ENCODE measurements at places on chromosomes 13 and 19.

GRCh38 chr13:111661776-111662175 is 341.3 kb downstream of the TEX29 start:
- DNase-seq, result no peak

GRCh38 chr13:40026741-40027140 is 371.3 kb downstream of the COG6 start:
- no peak for DNase-seq

DNA sequence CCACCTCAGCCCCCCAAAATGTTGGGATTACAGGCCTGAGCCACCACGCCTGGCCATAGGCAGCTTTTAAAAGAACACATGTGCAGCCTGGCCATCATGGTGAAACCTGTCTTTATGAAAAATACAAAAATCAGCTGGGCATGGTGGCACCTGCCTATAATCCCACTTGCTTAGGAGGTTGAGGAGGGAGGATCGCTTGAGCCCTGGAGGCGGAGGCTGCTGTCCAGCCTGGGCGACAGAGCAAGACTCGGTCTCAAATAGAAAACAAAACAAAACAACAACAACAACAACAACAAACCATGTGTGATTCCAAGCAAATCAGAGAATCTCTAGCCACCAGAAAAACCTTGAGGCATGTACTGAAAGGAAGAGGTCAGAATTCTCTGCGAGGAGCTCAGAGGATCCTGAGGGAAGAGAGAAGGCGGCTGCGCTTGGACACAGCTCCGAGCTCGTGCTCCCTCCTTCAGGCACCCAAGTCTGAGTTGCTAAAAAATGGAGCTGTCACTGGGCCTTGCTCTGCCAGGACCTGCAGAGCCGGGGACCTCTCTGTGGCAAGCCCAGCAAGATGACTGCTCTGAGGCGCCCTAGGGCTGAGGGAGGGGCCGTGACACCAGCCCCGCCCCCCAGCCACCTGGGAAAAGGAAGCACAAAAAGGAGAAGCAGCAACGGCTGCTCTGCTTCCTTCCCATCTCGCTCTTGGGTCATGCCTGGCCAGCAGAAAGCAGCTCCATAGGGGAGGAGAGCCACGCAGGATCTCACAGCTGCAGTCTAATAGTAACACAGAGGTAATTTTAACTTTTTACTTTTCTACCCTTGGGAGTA is at the start of gene ARL11:
ARL11 (plus strand) TSS at position 677 of the 822 bp plus-strand sequence. CDS start 1,941 bp downstream, outside the sequence.
- DNase-seq, result no peak

- DNase-seq, result no peak
Measured at GRCh38 chr19:23527797-23528196, 132.5 kb upstream of the ZNF91 start.

GRCh38 chr13:105655046-105655445 is 880.4 kb downstream of the EFNB2 start:
- DNase-seq, result no peak

- no peak for DNase-seq
Measured at GRCh38 chr19:10678813-10679212, 22.4 kb upstream of the QTRT1 start.

- no peak for DNase-seq
Measured at GRCh38 chr19:29371251-29372090, 154.3 kb upstream of the VSTM2B start.

- no peak for DNase-seq
Measured at GRCh38 chr13:43569658-43570057, 217.1 kb downstream of the ENOX1 start.

GRCh38 chr19:57382806-57383488 is 6.7 kb upstream of the ZNF548 start:
- no peak for DNase-seq

DNA sequence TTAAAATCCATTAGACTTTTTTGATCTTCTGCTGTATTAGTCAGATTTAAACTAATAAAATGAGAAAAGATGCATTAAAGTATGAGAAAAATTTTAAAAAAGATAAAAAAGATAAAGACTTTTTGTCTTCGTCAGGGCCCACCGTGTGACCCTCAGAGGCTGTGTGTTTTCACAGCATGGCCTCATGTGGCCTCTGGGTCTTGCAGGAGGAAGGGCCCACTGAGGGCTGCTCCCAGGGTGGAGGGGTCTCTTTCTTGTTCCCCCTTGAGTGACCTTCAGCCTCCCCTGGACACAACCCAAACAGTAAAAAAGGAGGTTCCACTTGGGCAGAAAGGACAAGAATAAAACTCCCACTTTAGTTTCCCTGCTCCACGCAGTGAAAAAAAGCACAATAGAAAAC is 57.1 kb upstream of the RANBP3 start:
- no peak for DNase-seq

GRCh38 chr13:75647126-75647784 is 11.1 kb downstream of the LMO7 start:
- no peak for DNase-seq

- no peak for DNase-seq
Measured at GRCh38 chr13:67204764-67205163, 25.4 kb downstream of the PCDH9 start.

GRCh38 chr13:27168086-27168485 is 3.5 kb downstream of the USP12 start:
- DNase-seq, result no peak

- no peak for DNase-seq
Measured at GRCh38 chr19:51468545-51468920, 9.8 kb upstream of the CEACAM18 start.

DNA sequence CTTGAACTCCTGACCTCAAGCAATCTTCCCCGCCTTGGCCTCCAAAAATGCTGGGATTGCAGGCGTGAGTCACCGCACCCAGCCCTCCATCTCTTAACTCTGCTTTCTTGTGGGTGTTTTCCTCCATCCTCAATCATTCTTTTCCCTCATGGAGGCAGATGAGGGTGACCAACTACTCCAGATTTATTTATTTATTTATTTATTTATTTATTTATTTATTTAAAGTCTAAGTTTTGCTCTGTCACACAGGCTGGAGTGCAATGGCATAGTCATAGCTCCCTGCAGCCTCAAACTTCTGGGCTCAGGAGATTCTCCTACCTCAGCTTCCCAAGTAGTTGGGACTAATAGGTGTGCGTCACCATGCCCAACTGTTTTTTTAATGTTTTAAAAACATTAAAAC is 14.9 kb downstream of the VAV1 start:
- DNase-seq, result no peak

DNA sequence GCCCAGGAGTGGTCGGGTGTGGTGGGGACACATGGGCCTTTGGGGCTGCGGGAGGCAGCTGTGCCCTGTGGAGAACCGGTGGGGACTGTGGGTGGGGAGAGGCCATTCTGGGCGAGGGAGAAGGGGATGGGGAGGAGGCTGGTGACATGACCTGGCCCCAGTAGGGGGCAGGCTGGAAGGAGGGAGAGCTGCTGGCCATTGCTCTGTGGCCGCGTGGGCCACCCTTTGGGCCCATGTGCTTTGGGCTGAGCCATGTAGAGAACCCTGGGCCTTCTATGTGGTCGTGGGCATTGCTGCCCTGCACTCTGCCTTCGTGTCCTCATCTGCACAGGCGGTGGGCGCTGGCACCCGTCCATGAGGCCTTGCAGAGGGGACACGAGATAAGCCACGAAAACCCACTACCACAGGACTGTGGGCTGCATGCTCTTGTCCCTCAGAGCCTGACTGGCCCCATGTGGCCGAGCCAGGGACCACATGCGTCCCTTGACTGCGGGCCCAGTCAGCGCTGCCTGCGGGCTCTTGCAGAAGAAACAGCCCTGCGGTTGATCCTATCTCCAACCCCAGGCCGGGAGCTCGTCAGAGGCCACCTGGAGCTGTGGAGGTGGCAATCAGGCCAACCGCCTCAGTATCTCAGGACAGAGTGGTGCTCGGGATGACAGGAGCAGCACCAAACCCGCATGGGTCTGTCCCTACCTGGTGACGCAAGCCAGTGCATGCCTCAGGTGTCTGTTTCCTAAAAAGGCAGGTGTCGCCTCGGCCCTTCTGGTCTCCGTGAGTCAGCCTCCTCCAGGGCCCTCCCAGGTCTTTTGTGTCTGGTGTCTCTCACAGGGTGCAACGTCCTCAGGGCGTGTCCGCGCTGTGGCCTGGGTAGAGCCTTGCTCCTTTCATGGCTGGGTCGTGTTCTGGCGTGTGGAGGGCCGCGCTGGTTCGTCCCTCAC is 14.3 kb downstream of the FZR1 start:
- no peak for DNase-seq

- DNase-seq, result no peak
Measured at GRCh38 chr19:33613620-33614000, 8.1 kb upstream of the CHST8 start.

GRCh38 chr13:109783447-109783814 is 3.0 kb downstream of the IRS2 start:
- no peak for DNase-seq

- no peak for DNase-seq
Measured at GRCh38 chr19:41700381-41701195, 7.8 kb upstream of the CEACAM5 start.

DNA sequence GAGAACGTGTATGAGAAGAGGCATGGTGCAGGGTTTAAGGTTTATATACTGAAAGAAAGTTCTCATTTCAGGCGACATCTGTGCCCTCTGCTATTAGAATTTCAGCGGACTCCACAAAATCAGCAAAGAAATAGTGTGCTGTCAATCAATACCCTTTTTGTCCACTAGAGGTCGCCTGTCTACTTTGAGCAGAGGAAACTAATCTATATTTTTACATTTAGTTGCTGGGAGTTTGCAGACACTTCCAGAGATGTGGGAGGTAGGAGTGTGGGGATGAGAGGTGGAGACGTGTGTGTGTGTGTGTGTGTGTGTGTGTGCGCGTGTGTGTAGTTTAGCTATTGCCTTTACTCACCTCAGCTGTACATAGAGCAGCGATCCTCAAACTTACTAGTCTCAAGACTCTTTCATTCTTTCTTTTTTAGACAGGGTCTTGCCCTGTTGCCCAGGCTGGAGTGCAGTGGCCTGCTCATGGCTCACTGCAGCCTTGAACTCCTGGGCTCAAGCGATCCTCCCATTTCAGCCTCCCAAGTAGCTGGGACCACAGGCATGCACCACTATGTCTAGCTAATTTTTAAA is 9.7 kb downstream of the INAFM1 start:
- peak; percentile 45 for DNase-seq

DNA sequence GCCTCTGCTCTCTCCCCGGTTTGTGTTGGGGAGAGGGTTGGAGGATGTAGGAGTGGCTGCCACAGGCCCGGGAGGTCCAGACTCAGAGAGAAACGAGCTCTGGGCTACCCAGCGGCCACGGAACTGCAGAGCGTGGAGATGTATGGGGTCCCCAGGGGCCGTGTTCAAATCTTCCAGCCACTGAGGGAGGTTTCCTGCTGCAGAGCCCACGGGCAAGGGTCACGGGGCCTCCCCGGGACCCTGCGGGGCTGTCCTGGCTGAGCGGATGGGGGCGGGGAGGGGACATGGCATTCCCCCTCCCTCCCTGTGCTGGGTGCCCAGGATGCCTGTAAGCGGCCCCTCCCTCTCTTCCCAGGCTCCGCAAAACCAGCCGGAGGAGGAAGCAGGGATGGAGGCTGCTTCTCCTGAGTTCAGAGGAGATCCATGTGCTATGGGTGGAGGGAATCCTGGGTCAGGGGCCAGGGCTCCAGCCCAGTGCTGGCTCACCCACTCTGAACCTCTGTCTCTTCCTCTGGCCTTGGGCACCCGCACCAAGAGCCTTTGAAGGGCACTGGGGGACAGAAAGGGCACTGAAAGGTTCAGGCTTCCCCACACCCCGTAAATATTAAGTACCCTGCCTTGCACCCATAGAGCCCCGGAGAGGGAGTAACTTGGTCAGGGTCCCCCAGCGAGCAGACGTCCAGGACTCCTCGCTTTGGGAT is 22.6 kb downstream of the SMIM24 start:
- no peak for DNase-seq

- DNase-seq, result no peak
Measured at GRCh38 chr13:92836171-92836570, 390.4 kb upstream of the GPC6 start.

DNA sequence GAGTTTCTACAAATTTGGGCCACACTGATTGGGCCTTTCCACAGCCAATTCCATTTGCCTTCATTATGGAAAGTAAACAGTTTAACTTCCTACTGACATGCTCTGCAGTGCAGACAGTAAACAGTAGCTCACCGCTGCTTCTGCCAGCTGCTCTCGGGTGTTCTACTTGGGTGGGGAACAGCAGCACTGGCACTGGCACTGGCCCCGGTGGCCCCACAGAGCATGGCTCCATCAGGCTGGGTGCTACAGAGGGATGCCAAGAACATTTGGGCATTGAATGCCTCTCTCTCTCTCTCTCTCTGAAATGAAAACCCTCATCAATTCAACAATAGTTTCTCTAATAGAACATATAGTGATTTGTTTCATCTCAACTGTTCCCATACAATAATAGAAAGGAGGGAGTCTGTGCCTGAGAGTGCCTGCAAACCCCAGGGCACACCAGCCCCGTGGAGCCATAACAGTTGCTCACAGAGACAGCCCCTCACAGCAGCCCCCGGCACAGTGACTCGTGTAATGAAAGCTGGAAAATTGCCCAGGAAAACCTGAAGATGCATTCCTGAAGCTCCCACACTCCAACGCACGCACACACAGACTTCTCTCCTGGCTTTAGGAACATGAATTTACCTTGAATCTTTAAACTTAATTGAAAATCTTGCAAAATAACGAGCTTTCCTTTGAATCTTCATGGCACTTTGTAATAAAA is 38.2 kb upstream of the GJB6 start:
- DNase-seq, result no peak

DNA sequence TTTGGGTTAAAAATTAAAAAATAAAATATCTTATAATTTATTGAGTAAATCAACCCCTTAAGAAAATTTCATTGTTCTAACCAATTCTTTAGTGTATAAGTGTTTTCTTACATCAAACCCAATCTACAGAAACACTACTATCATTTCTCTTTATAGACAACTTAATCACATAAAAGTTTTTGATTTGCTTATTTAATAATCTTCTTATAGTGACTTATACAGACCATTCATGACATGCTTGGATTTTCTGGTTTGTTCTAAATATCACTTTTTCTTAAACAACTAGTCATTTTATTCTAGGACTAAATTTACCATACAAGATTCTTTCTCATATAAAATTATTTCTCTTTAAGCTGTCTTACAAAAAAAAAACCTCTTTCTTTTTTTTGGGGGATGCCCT is 27.3 kb upstream of the ZSCAN5A start:
- DNase-seq, result no peak

GRCh38 chr13:97278435-97279411 is 56.6 kb downstream of the MBNL2 start:
- DNase-seq, result no peak

GRCh38 chr13:80121038-80121437 is 219.9 kb downstream of the SPRY2 start:
- DNase-seq, result no peak

- DNase-seq, result peak; percentile 76
Measured at GRCh38 chr19:42132851-42133528, 744 bp upstream of the POU2F2 start.

DNA sequence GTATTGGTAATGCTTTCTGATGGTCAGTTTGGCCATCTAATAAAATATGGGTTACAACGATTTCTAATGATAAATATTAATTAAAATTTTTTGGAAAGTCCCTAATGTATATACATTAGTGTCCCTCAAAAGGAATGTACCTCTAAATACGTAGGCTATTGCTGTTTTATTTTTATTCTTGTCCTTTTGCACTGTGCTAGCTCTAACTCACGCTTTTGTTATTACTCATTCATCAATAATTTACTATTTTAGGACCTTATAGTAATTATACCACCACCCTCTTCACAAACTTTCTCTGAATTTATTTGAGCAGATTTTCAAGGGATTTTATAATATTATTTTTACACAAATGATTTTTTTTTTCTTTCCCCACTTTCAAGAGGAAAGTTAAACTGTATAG is 795.9 kb upstream of the PCDH9 start:
- DNase-seq, result no peak

- DNase-seq, result no peak
Measured at GRCh38 chr13:49951754-49952535, 15.8 kb upstream of the SPRYD7 start.

All from NCI-H187 (cell line).